ENCODE measurements at places on chromosomes 3 and 15. TPM values are rescaled to one million over a fixed set of nuclear protein-coding genes. Genes with fewer than 3 reads are reported as not detected.
A peak's percentile ranks its signal among the peaks of the same experiment; 100 is the strongest.

GRCh38 chr3:8884630-8885290 lies 78.5 kb downstream of the RAD18 start:
- ATAC-seq, result no peak

DNA sequence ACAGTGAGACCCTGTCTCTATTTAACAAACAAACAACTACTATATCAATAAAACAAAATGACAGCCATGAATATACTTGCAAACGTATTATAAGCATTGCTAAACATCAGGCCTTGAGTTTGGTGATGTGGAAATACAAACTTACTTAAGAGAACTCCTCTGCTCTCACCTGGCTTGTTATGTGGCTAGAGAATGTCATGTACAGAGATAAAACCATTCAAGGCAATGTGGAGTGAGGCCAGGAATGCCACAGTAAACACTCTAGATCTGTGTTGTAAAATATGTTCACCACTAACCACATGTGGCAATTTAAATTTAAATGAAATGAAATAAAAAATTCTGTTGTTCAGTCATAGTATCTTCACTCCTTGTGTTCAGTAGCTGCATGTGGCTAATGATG lies 22.7 kb upstream of the RARB start:
- ATAC-seq, result no peak

FANCD2OS gene
- total RNA-seq, result not detected

DNA sequence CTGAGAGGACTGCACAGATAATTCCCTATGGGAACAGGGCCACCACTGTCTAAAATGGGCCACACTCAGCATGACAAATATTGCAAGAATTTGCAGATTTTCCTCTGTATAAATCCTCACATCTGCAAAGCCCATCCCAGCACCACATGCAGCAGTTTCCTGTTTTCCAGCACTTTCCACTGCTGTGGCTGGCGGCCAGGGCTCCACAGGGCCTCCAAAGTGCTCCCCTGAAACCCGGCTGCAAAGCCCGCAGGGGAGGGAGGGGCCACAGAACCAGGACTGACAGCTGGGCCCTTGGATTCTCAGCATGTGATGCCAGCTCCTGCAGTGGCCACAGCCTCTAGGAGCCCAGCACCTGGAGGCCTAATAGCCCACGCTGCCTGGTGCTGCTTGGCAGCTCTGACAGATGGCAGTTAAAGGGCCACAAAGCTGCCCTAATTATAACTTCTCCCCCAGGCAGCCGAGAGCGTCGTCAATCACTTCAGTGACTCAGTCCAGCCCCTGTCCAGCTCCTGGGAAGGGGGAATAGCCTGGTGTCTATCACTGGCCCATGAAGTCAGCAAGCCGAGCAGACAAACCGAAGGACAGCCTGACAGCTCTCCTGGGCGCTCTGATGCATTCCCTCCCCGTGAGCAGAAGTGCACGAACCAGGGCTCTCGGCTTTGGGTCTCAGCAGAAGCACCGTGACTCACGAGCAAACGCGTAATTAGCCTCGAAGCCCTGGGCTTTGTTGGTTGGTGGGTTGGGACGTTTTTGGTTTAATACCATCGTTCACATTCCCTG lies 4.7 kb downstream of the LRRC15 start:
- ATAC-seq, result no peak

TGM4 gene
- total RNA-seq, result not detected

TMEM207 gene
- not detected for total RNA-seq

DOCK3 gene
- total RNA-seq, result 7.8 TPM

DNA sequence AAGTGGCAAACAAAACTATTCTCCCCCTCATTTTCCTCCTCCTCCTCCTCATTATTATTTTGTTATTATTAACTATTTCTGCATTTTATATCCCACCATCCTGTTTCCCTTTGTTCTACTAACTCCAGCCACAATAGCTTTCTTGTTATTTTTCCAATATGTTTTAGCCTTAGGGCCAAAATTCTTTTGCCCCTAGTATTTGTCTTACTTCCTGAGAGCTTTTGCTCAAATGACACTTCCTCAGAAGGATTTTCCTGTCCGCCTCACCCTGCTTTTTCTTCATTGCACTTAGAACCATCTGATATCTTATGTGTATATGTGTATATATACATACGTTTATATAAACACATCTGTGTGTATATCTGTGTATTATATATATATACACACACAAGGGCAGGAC lies 32.7 kb upstream of the NUDT16 start:
- ATAC-seq, result no peak

- no peak for ATAC-seq
Observed at GRCh38 chr3:124201786-124202185, 209.9 kb upstream of the ROPN1 start.

EPHB3 gene
- 0.11 TPM for total RNA-seq

TEX264 gene
- 43.4 TPM for total RNA-seq

KPNA4 gene
- 69.2 TPM for total RNA-seq

DNA sequence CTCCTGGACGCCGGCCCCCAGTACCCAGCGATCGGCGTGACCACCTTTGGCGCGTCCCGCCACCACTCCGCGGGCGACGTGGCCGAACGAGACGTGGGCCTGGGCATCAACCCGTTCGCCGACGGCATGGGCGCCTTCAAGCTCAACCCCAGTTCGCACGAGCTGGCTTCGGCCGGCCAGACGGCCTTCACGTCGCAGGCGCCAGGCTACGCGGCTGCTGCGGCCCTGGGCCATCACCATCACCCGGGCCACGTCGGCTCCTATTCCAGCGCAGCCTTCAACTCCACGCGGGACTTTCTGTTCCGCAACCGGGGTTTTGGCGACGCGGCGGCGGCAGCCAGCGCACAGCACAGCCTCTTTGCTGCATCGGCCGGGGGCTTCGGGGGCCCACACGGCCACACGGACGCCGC lies 956 bp downstream of the ZIC1 start:
- no peak for ATAC-seq

GRCh38 chr3:133168025-133168401 lies 129.8 kb downstream of the TMEM108 start:
- ATAC-seq, result no peak

WDR49 gene
- 0.42 TPM for total RNA-seq

NDN gene
- total RNA-seq, result 0.16 TPM

DNA sequence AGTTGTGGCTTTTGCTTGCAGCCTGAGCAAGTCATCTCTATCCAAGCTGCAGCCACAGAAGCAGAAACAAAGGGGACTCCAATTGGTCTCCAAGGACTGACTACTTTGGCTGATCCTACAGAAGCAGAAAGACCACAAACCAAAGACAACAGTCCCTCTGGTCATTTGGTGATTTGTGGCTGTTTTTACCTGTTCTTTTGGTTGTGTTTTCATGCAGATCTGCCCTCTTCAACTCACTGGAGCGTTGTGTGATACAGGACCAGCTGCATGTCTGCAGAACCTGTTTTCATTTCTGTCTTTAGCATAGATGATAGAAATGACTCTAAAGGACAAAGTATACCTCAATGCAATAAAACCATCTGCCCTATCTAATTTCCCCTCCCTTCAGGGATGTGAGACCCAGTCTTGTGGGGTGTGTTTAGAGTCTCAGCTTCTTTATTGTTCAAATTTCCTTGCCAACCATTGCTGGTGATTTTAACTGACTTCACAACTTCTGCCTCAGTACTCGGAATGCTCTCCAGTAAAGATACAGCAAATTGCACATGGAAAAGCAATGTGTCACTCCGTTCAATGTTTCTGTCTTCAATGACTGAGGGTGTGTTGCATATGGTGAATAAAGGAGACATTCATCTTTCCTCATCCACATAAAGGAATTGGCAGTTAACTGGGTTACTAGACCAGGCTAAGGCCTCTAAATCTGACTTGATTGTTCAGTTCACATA lies 48.9 kb upstream of the SLC7A14 start:
- ATAC-seq, result peak; percentile 51
